NB4 (cell line): ENCODE measurements at places on chromosomes 6 and 20.

DNA sequence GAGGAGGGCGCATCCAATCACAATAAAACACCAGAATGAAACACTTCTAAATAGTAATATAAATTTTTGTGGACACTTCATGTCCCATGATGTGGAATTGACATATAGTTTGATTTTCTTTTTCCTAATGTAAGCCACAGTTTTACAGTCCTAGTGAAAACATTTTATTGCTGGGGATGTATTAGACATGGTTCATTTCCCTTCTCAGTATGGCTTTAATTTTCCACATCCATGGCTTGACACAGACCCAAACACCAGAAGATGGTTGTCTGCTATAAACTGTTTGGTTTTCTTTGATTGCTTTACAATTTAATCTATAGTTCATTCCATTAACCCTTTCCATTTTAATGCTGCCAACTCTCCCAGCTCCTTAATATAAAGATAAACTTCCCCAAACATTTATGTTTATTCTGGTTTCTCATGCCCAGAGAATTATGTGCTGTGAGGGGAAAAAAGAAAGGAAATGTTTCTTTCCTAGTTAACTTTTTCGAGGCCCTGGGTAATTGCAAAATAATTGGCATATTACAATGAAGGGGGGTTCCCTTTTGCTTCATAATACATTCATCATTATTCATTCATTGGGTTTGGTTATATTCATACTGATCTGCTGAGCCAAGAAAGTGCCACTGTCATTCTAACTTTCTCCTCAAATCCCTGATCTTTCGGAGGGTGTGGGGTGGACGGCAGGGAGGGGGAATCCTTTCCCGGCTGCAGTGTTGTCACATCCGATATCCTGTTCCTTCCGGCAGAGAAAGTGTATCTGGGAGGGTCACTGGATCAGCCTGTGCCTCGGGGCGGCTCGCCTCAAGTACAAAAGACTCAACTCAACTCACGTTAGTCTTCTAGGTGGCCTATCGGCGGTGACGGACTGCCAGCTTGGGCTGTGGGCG lies 127.6 kb upstream of the TFAP2D start:
- no peak for DNase-seq

DNA sequence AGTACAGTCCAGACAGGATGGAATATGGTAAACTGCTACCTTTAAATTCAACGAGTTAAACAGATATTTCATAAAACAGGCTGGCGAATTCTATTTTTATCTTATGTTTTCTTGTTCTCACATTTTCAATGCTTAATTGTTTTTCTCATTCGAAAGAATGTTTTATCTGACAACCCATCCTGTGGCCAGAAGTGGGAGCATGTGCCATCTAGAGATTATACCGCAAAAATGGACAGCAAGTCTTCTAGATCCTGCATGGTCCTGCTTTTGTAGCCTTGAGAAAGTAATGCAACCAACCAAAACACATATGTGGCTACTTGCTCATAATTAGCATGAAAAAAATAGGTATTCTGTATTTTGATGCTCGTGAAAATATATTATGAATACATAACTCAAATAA lies 30.7 kb downstream of the TUBB2B start:
- no peak for DNase-seq

- DNase-seq = no peak
These were observed 155.1 kb downstream of the DTNBP1 start for GRCh38 chr6:15507746-15508145.

DNA sequence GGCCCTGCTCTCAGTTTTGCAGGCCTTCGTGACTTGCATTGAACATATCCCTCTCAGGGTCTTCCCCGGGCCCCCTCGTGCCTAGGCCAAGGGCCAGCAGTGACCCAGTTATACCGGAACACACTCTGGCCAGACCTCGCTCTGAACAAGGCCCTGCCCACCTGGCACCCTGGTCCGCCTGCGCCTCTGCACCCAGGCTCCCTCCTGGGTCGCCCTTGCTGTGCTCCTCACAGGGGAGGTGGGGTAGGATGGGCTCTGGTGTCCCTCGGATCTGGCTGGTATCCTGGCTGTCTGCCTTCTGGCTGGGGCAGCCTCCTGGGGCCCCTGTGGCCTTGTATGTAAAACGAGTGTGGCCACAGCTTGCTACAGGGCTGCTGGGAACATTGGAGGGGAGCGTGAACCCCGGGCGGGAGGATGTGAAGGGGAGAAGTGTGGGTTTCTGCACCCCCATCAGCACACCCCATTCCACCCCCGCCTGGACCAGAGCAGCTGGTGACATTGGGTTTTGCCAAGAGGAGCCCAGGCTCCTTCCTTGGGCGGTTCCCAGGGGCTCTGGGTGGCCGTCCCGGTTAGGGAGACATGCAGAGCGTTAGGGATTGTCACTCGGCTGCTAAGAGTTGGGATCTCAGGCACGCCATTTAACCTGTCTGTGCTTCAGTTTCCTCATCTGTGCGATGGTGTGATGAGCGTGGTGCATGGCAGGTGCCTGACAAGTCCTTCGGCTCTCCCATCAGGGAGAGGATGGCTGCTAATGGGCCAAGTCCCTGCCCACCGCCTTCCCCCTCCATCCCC lies 17.5 kb downstream of the SRC start:
- DNase-seq = no peak

DNA sequence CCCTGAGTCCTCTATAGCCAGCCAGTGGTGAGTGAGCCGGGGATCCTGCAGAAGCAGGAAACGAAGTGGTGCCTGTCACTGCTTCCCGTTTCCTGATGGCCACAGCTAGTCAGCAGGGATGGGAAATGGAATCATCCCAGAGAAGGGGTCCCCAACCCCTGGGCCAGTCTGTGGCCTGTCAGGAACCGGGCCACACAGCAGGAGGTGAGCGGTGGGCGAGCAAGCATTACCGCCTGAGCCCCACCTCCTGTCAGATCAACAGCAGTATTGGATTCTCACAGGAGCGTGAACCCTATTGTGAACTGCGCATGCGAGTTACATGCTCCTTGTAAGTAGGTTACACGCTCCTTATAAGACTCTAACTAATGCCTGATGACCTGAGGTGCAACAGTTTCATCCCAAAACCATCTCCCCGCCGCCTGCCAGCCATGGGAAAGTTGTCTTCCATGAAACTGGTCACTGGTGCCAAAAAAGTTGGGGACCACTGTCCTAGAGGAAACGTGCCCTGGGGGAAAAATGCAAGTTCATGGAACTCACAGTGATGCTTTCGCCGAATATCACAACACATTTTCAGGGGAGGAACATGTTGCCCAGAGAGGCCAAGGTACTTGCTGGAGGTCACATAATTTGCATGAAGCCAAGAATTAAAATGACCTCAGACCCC lies 113.8 kb downstream of the JPH2 start:
- no peak for DNase-seq

- no peak for DNase-seq
These were observed 2.3 kb downstream of the PREX1 start for GRCh38 chr20:48825566-48825920.

GRCh38 chr20:45114465-45115385 lies at the start of gene WFDC5:
Gene WFDC5, minus strand, starts transcription at chr20:45115174. Its CDS starts 91 bp downstream, at chr20:45115083.
- DNase-seq = no peak

DNA sequence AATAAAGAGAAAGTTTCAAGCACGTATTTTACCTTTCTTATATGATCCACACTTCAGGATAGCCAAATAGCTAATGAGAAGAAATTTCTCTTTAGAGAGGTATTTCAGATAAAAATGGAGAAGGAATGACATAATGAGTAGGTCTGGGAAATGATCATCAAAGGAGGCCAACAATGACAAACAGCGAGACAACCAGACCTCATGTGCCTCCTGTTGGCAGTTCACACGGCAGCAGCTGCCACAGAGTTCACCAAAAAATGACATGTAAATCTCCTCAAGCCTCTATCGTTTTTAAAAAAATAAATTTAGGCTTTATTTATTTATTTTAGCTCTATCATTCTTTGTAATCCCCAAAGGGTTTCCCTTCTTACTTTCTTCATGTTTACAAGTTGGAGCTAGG lies 47.7 kb downstream of the SLC2A12 start:
- no peak for DNase-seq

GRCh38 chr20:24987244-24987643 lies 5.3 kb downstream of the APMAP start:
- peak; percentile 58 for DNase-seq

DNA sequence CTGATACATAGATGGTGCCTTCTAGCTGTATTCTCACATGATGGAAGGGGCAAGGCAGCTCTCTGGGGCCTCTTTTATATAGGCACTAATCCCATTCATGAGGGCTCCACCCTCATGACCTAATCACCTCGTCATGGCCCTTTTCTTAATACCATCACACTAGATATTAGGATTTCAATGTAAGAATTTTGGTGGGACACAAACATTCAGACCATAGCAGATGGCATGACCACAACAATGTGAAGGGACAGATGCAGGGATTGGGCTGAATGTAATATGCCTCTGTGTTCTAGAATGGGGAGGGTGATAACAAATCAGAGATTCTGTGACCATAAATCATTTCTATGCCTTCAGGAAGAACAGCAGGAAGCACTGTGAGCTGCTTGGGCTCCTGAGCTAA lies 145.8 kb downstream of the LCA5 start:
- no peak for DNase-seq

- peak; percentile 33 for DNase-seq
These were observed 79.3 kb upstream of the AGPAT4 start for GRCh38 chr6:161353208-161353613.

DNA sequence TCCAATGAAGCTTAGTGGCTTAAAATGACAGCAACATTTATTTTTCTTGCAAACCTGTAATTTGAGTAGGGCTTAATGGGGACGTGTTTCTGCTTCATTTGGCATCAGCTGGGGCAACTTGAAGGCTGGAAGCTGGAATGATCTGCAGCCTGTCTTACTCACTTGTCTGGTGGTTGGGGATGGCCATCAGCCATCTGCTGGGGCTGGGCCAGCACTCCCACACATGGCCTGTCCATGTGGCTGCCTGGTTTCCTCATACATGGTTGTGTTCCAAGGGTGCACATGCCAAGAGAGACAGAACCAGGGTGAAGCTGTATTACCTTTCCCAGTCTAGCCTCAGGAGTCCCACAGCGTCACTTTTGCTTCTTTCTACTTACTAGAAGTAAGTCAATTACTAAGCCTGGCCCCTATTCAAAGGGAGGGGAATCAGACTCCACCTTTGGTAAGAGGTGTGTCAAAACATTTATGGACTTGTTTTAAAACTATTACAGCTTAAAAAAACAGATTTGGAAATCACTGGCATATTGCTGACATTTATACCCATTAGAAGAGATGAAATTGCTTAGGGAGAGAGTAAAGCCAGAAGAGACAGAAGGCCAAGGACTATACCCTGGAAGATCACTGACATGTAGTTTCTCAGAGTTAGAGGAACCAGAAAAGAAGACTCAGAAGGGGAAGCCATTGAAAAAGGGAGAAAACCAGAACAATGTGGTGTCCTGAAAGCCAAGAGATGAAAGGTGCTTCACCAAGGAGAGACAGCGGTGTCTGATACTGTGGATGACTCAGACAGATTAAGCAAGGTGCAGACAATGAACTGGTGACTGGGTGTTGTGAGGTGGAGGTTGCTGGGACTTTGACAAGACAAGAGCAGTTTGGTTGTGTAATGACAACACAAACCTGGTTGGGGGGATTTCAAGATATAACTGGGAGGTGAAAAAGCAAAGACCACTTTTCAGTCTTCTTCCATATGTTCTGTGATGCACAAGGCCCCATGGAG lies 345.2 kb downstream of the GJA1 start:
- DNase-seq = peak; percentile 47

- no peak for DNase-seq
These were observed 331.1 kb upstream of the HSF2 start for GRCh38 chr6:122068291-122068769.

DNA sequence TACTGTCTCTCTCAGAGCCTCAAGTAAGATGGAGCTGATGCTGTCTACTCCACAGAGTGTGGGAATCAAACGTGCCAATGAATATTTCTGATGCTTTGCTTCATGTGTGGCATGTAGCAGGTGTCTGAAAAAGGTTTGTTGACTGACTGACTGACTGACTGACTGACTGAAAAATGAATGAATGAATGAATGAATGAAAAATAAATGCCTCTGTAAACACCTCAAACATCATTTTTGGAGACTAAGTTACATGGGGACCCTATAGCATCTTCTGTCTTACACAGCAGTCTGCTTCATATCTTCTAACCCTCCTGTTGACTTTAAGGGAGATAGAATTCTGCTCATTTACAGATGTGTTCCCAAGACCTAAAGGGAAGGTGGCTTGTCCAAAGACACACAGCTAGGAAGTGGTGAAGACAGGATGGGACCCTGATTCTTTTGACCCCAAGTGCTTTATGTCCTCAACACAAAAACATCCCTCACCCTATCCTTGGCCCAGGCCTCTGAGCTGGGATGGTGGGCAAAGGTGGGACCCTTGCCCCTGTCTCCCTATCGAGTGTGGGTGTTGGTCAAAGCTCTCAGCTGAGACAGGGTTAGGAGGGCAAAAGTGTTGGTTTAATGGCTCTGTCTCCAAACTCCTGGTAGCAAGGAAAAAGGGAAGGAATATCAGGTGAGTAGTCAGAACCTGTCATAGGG lies 104.4 kb downstream of the TOX2 start:
- DNase-seq = no peak

- no peak for DNase-seq
These were observed 133.6 kb downstream of the SYNE1 start for GRCh38 chr6:152503546-152503945.

- no peak for DNase-seq
These were observed 20.5 kb upstream of the SUPT3H start for GRCh38 chr6:45398075-45398813.

DNA sequence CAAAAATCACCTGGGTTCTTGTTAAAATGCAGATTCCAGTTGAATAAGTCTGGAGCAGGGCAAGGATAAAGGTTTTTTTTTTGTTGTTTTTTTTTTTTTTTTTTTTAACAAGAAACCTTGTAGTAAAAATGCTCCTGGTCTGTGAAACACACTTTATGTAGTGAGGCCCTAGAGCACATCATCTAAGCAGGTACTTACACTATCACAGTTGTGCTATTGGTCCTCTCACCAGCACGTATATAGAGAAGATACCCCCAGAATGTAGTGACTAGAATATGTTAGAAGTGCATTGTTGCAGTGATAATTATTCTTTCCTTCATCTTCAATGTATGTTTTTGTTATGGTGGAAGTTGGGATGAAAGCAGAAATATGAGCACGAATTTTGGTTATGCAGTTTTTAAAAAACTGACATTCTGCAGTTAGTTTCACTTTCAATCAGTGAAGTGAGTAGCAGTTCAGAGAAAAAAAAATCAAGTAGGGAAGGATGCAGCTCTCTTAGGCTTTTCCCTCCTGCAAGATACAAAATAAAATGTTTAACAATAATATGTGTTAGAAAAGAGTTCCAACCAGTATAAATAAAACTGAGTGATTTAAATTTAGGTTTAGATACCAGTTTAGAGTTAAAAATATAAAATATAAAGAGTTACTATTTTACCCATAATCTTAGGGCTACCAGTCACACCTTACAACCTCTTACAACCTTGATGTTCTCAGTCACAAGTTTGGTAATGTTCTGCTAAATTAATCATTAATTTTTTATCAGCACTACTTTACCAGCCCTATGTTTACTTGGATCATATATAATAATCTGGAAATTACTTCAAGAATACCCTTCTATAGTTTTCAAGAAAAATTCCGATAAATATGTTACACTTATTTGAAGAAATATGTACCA lies 9.2 kb upstream of the DEFB113 start:
- no peak for DNase-seq

GRCh38 chr6:151733680-151734320 lies 73.7 kb upstream of the ESR1 start:
- no peak for DNase-seq
